Natural killer cell (primary cell): ENCODE measurements at places on chromosomes 13 and 19. TPM values are rescaled to one million over a fixed set of nuclear protein-coding genes. Genes with fewer than 3 reads are reported as not detected.

DNA sequence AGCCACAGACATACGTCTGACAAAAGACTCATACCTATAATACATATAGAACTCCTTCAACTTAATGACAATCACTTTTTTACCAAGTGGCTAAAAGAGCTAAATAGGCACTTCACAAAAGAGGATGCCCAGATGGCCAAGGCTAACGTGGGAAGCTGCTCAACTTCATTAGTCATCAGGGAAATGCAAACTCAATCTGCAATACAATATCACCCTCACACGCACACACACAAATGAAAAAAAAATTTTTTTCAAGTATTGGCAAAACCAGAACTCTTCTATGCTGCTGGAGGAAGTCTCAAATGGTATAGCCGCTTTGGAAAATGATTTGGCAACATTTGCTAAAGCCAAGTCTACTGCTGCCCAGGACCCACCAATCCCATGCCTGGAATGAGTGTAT is 14.6 kb upstream of the DNMT1 start:
- no peaks in the 10 kb centered on the region for H3K27me3 ChIP-seq
- H3K27ac ChIP-seq = no peak overlapping the region
- no peaks in the 10 kb centered on the region for H3K36me3 ChIP-seq
- H3K4me3 ChIP-seq = no peak overlapping the region
- no peaks in the 10 kb centered on the region for H3K4me1 ChIP-seq
- DNase-seq = no peak

GRCh38 chr19:54013866-54014265 is 22.4 kb downstream of the CACNG6 start:
- no peak overlapping the region for H3K4me3 ChIP-seq
- H3K4me1 ChIP-seq = no peaks in the 10 kb centered on the region
- no peak for DNase-seq
- no peak overlapping the region for H3K27ac ChIP-seq
- no peaks in the 10 kb centered on the region for H3K27me3 ChIP-seq
- H3K36me3 ChIP-seq = no peaks in the 10 kb centered on the region

- H3K27me3 ChIP-seq = no peaks in the 10 kb centered on the region
- no peak for DNase-seq
- no peak overlapping the region for H3K27ac ChIP-seq
- H3K4me1 ChIP-seq = no peaks in the 10 kb centered on the region
These were observed 14.2 kb upstream of the RNF6 start for GRCh38 chr13:26236296-26236695.

PRSS57 gene
- total RNA-seq = 1.5 TPM

COX7A1 gene
- not detected for total RNA-seq

ZNF850 gene
- 1.7 TPM for total RNA-seq

DNA sequence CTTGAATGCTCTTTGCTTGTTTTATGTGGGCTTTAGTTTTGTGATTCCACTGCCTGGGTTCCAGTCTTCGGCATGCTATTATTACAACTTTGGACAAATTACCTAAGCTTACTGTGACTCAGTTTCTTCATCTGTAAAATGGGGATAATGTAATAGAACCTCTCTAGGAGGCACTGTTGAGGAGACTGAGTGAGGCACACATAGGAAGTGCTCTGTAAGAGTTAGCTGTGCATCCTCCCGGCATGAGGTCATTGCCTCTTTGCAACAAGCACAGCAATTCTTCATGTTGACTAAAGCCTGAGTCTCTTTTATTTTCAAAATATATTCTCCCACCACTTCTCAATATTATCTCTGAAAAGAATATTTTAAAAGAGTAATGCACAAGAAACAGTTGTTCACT is 227.4 kb downstream of the DLEU7 start:
- H3K4me1 ChIP-seq = no peaks in the 10 kb centered on the region
- H3K36me3 ChIP-seq = no peaks in the 10 kb centered on the region
- H3K27me3 ChIP-seq = no peaks in the 10 kb centered on the region

KIR3DL1 gene
- 97.1 TPM for total RNA-seq

DNA sequence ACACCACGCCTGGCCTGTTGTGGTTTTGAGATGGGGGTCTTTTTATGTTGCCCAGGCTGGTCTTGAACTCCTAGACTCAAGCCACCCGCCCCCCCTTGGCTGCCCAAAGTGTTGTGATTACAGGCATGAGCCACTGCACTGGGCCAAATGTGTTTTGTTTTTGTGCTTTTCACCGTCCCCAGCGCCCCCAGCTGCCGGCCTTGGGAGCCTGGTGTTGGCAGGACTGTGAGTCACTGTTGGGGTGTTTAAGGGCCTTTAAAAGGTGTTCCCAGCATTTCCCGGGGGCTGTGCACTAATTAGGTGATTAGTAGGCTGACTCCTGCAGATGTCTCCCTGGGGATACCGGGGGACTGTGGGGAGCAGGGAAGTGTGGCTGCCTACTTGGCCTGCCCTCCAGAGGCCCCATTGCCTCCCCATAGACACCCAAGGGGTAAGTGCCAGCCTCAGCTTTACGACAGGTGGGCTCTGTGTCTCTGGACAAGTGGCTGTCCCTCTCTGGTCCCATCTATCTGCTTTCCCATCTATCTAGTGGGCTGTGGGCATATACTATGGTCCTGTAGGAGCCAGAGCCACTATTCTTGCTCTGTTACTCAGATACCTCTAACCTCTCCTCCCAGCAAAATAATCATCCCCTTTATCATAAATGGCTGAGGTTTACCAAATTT is 11.8 kb upstream of the TLE5 start:
- no peaks in the 10 kb centered on the region for H3K27me3 ChIP-seq
- no peak for DNase-seq
- H3K27ac ChIP-seq = no peak overlapping the region
- peaks cover 8% of the 10 kb centered on the region for H3K4me1 ChIP-seq
- no peaks in the 10 kb centered on the region for H3K36me3 ChIP-seq

DNA sequence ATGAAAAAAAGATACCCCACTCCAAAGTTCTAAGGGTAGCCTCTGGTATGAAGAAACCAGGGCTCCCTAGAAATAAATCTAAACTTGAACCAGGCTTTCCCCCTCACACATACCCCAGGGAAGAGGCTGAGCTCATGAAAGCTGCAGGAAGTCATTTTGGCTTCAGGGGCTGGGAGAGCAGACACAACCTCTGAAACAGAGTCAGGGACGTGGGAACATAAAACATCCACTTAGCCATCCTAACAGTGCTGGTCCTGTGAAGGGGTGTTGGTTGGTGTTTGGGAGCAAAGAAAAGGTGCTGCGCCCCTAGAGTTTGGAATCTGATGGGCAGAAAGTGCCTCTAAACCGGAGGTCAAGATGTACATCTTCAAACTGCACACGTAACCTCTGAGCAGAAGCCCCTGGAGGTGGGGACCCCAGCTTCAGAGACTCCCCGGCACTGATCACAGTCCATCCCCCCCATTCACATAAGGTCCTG is 15.8 kb downstream of the RAB3D start:
- peaks cover 21% of the 10 kb centered on the region for H3K4me1 ChIP-seq
- H3K27ac ChIP-seq = peak overlapping the region; percentile 82
- no peak for DNase-seq
- H3K36me3 ChIP-seq = no peaks in the 10 kb centered on the region
- no peaks in the 10 kb centered on the region for H3K27me3 ChIP-seq
- no peak overlapping the region for H3K4me3 ChIP-seq

DNA sequence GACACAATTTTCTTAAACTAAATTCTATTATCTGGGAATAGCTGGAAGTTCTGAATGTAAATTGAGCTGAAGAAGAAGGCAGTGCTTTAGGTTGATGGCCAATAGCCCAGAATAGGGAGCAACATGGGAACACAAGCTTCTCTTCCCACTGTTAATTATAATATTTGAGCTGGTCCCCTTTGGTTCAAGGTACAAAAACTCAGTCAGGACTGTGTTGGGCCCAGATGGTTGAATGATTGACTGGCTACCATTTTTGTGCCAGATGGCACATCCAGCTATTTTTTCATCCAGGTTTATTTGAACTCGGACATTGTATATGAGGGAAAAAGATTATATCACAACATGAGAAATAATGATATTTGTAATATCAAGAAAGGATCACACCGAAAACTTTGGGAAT is 458.9 kb downstream of the SLITRK1 start:
- H3K27ac ChIP-seq = no peak overlapping the region
- H3K4me3 ChIP-seq = no peak overlapping the region
- DNase-seq = no peak
- no peaks in the 10 kb centered on the region for H3K36me3 ChIP-seq
- H3K4me1 ChIP-seq = no peaks in the 10 kb centered on the region

DNA sequence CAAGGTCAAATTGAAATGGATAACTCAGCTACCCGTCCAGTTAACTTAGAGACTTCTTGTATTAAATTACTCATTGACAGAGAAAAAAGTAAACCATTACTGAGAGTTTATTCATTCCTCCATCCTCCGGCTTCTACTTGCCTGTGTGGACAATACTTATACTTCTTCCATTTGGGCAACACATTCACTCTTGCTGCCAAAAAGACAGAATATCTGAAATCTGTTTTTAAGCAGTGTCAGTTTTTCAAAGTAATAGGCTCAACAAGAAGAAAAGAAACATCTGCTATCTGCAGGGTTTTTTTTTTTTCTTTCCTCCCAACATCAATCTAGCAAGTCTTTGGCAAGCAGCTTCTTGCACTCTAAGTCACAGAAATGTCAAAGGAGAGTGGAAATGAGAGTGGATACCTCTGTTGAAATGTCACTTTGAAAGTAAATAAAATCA is 1142.8 kb downstream of the PCDH9 start:
- no peak overlapping the region for H3K27ac ChIP-seq
- H3K27me3 ChIP-seq = no peaks in the 10 kb centered on the region
- no peak overlapping the region for H3K4me3 ChIP-seq
- no peaks in the 10 kb centered on the region for H3K36me3 ChIP-seq

NPAS1 gene
- 0.64 TPM for total RNA-seq

DNA sequence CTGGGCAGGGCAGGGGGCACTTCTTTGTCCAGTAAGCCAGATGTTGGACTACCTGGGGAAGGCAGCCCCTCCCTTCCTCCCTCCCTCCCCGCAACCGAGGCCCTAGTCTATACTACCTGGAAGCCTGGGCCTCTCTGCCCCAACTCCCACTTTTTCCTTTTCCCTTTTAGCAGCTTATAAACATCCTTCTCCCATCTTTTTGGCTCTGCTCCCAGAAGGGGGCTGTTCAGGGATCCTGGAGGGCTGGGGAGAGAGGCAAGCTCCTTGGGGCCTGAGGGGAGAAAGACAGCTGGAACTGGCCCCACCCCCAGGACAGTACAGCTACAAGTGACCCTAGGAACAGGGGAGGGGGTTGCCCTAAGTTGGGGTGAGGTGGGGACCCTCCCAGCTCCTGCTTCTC is 44.9 kb downstream of the LYL1 start:
- no peaks in the 10 kb centered on the region for H3K36me3 ChIP-seq
- no peak for DNase-seq
- H3K27ac ChIP-seq = no peak overlapping the region
- peaks cover 19% of the 10 kb centered on the region for H3K4me1 ChIP-seq
- H3K27me3 ChIP-seq = peaks cover 7% of the 10 kb centered on the region
- H3K4me3 ChIP-seq = no peak overlapping the region

GRCh38 chr19:49271080-49271753 is 53.8 kb downstream of the SLC6A16 start:
- no peak overlapping the region for H3K27ac ChIP-seq
- no peak overlapping the region for H3K4me3 ChIP-seq
- no peaks in the 10 kb centered on the region for H3K27me3 ChIP-seq

GRCh38 chr19:10454267-10454666 is 33.9 kb downstream of the PDE4A start:
- no peak overlapping the region for H3K27ac ChIP-seq
- peaks cover 18% of the 10 kb centered on the region for H3K36me3 ChIP-seq
- H3K27me3 ChIP-seq = no peaks in the 10 kb centered on the region

DNA sequence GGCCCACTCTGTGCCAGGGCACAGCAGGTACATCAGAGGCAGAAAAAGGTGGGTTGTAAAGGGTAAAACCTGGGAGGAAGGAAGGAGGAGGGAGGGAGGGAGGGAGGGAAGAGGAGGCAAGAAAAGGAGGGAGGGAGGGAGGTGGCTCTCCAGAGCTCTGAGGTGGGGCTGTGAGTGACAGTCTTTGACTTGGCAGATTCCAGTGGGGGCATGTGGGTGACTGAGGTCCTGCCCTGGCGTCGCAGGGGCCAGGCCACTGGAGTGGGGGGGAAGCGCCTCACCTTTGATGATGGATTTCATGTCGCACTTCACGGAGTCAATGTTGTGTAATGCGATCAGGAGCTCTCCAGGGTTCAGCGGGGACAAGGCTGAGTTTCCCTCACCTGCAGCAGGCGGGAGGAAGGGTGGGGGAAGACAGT is 6.0 kb upstream of the RSPH6A start:
- H3K36me3 ChIP-seq = peaks cover 43% of the 10 kb centered on the region
- H3K4me1 ChIP-seq = peaks cover 13% of the 10 kb centered on the region
- no peak for DNase-seq
- no peaks in the 10 kb centered on the region for H3K27me3 ChIP-seq

DNA sequence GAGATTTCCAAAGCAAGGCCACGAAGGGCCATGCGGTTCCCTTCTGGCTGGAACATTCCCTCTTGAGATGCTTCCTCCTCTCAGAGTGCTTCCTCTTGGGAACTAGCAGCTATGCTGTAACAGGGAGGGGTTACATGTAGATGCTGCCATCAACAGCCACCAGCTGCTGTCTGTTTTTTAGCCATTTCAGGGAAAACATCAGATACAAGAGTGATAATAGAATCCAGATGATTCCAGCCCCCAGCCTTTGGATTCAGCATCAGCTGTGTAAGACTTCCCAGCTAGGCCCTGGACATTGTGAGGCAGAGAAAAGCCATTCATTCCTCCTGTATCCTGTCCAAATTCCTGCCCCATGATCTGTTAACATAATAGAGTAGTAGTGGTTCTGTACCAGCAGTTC is 8.2 kb upstream of the ZNF177 start:
- no peak overlapping the region for H3K27ac ChIP-seq
- H3K4me3 ChIP-seq = no peak overlapping the region
- no peak for DNase-seq
- H3K36me3 ChIP-seq = no peaks in the 10 kb centered on the region
- no peaks in the 10 kb centered on the region for H3K4me1 ChIP-seq

- DNase-seq = no peak
- peaks cover 52% of the 10 kb centered on the region for H3K36me3 ChIP-seq
- no peak overlapping the region for H3K27ac ChIP-seq
- no peak overlapping the region for H3K4me3 ChIP-seq
- H3K27me3 ChIP-seq = no peaks in the 10 kb centered on the region
These were observed 10.1 kb downstream of the ZNF234 start for GRCh38 chr19:44151491-44151890.

DNA sequence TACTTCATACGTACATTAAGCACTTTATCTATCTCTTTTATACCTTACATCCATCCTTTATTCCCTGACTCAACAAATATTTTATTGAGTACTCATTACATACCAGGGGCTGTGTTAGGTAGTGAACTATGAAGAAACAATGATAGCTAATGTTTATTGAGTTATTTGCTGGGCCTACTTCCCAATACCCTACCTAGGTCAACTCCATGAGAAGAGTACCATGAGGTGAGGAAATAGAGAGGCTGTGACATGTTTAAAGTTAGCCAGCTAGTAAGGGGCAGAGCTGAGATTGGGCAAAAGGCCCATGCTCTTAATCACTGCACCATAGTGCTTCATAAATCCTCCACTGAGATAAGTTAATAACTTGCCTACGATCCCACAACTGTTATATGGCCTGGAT is 79.9 kb downstream of the FREM2 start:
- no peaks in the 10 kb centered on the region for H3K4me1 ChIP-seq
- DNase-seq = no peak
- no peaks in the 10 kb centered on the region for H3K36me3 ChIP-seq
- H3K27ac ChIP-seq = no peak overlapping the region
- no peaks in the 10 kb centered on the region for H3K27me3 ChIP-seq
